ENCODE measurements at places on chromosomes 1 and 21.
A peak's percentile ranks its signal among the peaks of the same experiment; 100 is the strongest.

DNA sequence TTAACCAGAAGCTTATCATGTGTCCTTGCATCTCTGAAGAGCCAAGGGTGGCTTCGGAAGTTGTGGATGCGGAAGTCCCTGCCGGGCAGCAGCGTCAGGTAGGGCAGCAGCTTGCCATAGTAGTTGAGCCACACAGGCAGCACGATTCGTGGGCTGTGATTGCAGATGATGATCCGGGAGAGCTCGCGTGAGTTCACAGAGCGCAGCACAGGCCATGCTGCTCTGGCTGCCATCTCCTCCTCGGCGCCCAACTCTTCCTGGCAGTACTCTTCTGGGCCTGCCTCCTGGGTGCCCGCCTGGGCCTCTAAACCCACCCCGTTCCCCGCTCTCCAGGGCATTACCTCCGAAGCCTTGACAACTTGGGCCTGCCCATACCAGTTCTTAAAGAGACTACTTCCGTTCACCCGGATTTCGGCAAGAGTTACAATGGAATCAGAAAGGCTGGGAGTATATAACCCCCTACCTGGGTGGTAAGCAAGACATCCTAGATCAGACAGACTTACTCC, at the start of gene VHLL:
Gene VHLL (minus strand): TSS at position 456 of the 506 bp plus-strand sequence. CDS start 118 bp downstream, at position 338.
- DNase-seq = no peak

- no peak for DNase-seq
Measured at GRCh38 chr1:113579256-113580018, 179.8 kb downstream of the PHTF1 start.

DNA sequence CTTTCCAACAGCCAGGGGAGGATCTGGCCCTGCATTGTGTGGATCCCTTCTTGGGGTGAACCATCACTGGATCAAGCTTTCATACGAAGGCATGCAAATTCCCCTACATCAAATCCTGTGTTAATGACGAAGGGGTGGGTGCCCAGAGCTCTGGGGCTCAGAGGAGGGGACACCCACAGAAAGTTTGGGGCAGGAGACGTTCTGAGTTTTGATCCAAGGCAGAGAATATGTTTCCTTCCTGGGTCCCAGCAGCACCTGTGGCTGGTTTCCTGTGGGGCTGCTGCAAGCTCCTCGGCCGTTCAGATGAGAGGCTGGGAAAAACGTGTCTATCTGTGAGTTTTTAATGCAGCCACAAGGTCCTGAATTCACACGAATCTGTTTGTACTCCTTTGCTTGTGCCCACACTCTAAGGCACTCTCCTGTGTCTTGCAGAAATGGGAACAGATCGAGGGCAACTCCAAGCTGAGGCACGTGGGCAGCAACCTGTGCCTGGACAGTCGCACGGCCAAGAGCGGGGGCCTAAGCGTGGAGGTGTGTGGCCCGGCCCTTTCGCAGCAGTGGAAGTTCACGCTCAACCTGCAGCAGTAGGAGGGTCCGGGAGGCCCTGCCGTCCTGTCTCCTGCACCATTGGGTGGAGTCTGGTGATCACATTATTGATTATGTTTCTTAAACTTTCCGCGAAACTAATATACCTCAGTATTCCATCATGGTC, 147.1 kb downstream of the PGBD5 start:
- DNase-seq = peak; percentile 4

- no peak for DNase-seq
Measured at GRCh38 chr1:95017775-95018174, 55.0 kb downstream of the ALG14 start.

Measured in WERI-Rb-1 (cell line).